ENCODE measurements at places on chromosomes 4 and X.

- DNase-seq: no peak
Observed at GRCh38 chr4:47669946-47670345, 167.9 kb downstream of the CORIN start.

- no peak for DNase-seq
Observed at GRCh38 chr4:6257247-6258025, 12.2 kb upstream of the WFS1 start.

GRCh38 chr4:98601708-98602107, 56.7 kb downstream of the TSPAN5 start:
- DNase-seq: no peak

GRCh38 chr4:8287343-8288280, 18.1 kb downstream of the HTRA3 start:
- no peak for DNase-seq

- DNase-seq: no peak
Observed at GRCh38 chrX:123085311-123085940, 98.7 kb upstream of the GRIA3 start.

- no peak for DNase-seq
Observed at GRCh38 chr4:156515295-156515694, 456.3 kb downstream of the PDGFC start.

DNA sequence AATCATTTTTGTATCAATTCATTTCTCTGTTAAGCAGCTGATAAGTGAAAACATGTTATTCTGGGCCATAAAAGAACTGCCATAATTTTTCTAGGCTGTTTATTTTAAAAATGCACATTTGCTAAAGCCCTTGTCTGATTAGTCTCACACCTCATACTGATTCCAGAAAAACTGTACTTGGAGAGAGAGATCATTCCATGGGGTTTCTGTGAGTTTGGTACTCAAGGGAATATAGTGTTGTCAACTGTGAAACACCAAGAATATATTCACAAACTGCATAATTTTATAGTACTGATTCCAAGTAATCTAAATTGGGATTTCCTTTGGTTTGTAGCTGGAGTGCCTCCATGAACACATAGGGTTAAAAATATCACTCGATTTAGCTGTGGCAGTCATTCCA, 547.6 kb downstream of the RPA4 start:
- no peak for DNase-seq
